ENCODE measurements at places on chromosomes 1 and 21. TPM values are rescaled to one million over a fixed set of nuclear protein-coding genes. Genes with fewer than 3 reads are reported as not detected.

The GSTM1 gene
- not detected for total RNA-seq

The EYA3 gene
- 21.4 TPM for total RNA-seq

The GSTM5 gene
- not detected for total RNA-seq

The CADM3 gene
- total RNA-seq: 5.2 TPM

The RGL1 gene
- total RNA-seq: 13.5 TPM

The TIPRL gene
- 4.0 TPM for total RNA-seq

The CFHR3 gene
- total RNA-seq: not detected

The TSEN15 gene
- 7.8 TPM for total RNA-seq

The OR2L8 gene
- not detected for total RNA-seq

The PKLR gene
- 5.6 TPM for total RNA-seq

The NUP210L gene
- not detected for total RNA-seq

The SEC16B gene
- total RNA-seq: 89.8 TPM

The SAMSN1 gene
- 1.6 TPM for total RNA-seq

The KDF1 gene
- 28.1 TPM for total RNA-seq

The C8B gene
- not detected for total RNA-seq

The PARK7 gene
- total RNA-seq: 67.0 TPM

The TFF2 gene
- 0.68 TPM for total RNA-seq

The SPATA1 gene
- 0.14 TPM for total RNA-seq

The MXRA8 gene
- total RNA-seq: 31.1 TPM

The PRAMEF6 gene
- total RNA-seq: not detected

The MRPL39 gene
- total RNA-seq: 14.9 TPM

The CTPS1 gene
- total RNA-seq: 20.1 TPM

- no peak for DNase-seq
- H3K27me3 ChIP-seq: peaks cover 15% of the 10 kb centered on the region
- no peak overlapping the region for H3K4me3 ChIP-seq
- no peak overlapping the region for H3K27ac ChIP-seq
These were observed 16.1 kb upstream of the PADI6 start for GRCh38 chr1:17355898-17356297.

- no peaks in the 10 kb centered on the region for H3K27me3 ChIP-seq
- H3K36me3 ChIP-seq: no peaks in the 10 kb centered on the region
- DNase-seq: no peak
- H3K27ac ChIP-seq: peak overlapping the region; percentile 32
These were observed 133.5 kb downstream of the CLIC6 start for GRCh38 chr21:34802180-34802899.

DNA sequence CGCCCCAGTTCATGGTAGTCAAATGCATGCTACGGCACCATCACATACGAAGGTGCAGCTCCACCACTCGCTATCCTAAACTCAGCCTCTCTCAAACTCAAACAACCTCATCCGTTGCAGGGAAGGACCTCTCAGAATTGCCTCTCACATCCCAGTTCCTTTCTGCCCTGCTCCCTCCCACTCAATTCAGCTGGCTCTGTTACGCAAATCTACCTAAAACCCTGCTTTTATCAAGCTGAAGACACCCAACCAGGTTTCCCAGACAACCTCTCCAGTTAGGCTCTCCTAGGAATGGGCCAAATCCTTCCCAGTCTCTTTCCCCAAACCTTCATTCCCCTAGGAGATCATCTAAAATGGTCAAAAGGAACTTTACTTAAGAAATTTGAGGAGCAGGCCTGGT is 62.9 kb downstream of the CLSTN1 start:
- H3K4me1 ChIP-seq: no peaks in the 10 kb centered on the region
- no peak for DNase-seq
- H3K4me3 ChIP-seq: no peak overlapping the region
- no peaks in the 10 kb centered on the region for H3K36me3 ChIP-seq
- no peaks in the 10 kb centered on the region for H3K27me3 ChIP-seq
- no peak overlapping the region for H3K27ac ChIP-seq

DNA sequence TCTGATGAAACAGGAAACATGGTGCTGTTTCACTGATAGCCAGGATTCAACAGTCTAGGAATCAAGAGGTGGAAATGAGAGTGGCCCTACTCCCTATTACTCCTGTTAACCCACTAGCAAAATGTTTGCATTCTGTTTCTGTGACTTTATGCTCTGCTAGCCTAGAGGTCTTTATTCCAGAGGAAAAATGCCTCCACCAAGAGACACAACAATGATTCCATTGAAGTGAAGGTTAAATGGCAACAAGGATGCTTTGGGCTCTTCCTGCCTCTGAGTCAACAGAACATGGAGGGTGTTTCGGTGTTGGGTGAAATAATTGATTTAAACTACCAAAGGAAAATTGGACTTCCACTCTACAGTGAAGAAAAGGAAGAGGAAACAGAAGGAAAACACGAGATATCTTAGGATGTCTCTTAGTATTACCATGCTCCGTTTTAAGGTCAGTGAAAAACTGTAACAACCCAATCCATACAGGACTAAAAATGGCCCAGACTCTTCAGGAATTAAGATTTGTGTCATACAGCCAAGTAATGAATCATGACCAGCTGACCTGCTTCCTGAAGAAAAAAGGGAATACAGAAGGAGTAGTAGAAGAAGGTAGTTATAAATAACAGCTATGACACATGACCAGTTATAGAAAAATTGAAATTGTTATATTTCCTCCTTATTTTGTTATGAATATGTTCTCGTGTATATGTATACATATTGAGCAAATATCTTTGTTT is 1237.8 kb downstream of the NCAM2 start:
- no peaks in the 10 kb centered on the region for H3K4me1 ChIP-seq
- H3K27me3 ChIP-seq: no peaks in the 10 kb centered on the region
- no peak for DNase-seq
- H3K27ac ChIP-seq: no peak overlapping the region
- H3K36me3 ChIP-seq: no peaks in the 10 kb centered on the region
- no peak overlapping the region for H3K4me3 ChIP-seq

GRCh38 chr1:42758641-42759040 is 8.2 kb downstream of the P3H1 start:
- H3K4me3 ChIP-seq: no peak overlapping the region
- DNase-seq: no peak
- H3K27me3 ChIP-seq: no peaks in the 10 kb centered on the region
- no peaks in the 10 kb centered on the region for H3K4me1 ChIP-seq

DNA sequence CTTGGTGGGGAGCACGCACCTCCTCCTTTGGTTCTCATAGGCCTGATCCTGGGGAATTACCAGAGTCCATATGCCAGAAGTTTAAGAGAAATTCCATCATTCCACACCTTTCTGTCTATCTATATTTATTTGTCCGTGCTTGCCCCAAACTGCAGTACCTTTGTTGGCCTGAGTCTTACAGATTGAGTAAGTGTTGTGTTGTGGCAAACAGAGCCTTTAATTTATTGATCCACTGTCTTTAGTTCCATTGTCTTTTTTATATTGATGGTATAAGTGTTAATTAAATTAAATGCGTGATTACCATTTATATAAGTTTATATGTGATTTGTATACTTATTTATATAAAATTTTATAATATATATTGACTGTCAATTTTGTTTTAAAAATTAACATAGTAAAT is 4.9 kb downstream of the SH3BGR start:
- H3K27ac ChIP-seq: no peak overlapping the region
- no peaks in the 10 kb centered on the region for H3K27me3 ChIP-seq
- DNase-seq: no peak
- H3K4me1 ChIP-seq: no peaks in the 10 kb centered on the region
- no peaks in the 10 kb centered on the region for H3K36me3 ChIP-seq

GRCh38 chr1:61692155-61692800 is 32.7 kb downstream of the TM2D1 start:
- peak; percentile 16 for DNase-seq
- peak overlapping the region; percentile 60 for H3K27ac ChIP-seq
- no peaks in the 10 kb centered on the region for H3K36me3 ChIP-seq
- no peak overlapping the region for H3K4me3 ChIP-seq
- H3K4me1 ChIP-seq: peaks cover 16% of the 10 kb centered on the region

DNA sequence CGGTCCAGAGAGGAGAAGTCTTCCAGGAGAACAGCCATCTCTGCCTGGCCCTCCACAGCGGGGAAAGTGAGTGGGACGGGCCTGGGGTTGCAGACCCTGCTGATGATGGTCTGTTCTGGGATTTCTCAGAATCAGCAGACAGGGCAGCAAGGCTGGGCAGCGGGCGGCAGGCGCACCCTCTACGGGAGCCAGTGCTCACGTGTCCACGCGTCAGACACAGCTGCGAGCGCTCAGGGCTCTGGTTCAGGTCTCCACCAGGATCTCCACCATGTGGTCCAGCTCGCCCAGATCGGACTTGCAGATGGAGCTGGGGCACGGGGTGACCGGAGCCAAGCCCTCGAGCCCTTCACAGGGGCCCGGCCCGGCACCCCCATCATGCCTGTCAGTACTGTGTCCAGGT is 5.5 kb downstream of the CLCA4 start:
- no peak overlapping the region for H3K27ac ChIP-seq
- H3K27me3 ChIP-seq: no peaks in the 10 kb centered on the region
- no peak for DNase-seq
- H3K36me3 ChIP-seq: no peaks in the 10 kb centered on the region
- H3K4me1 ChIP-seq: no peaks in the 10 kb centered on the region
- no peak overlapping the region for H3K4me3 ChIP-seq

DNA sequence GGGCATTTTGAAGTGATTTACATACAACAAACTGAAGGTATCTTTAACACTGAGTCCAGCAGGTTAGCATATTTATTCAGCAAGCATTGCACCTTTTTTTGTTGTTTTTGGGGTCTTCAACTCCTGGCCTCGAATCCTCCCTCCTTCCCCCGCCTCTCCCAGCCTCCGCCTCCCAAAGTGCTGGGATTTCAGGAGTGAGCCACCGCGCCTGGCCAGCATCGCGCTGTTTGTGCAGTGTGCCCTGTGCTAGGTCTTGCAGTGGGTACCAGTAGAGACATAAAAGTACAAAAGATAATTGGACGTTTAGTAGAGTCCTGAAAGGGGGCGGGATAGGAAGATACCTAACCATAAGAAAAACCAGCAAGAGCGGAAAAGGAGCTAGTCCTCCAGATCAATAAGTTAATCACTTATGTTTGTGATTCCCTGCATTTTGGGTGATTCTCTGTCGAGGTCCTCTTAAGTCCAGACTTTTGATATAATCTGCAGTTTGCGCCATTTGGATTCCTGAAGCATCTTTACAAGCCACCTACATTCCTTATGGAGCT is 111.8 kb downstream of the OSBPL9 start:
- peaks cover 22% of the 10 kb centered on the region for H3K4me1 ChIP-seq
- H3K27me3 ChIP-seq: no peaks in the 10 kb centered on the region
- H3K27ac ChIP-seq: peak overlapping the region; percentile 81

GRCh38 chr1:25718732-25719131 is 81.3 kb upstream of the SELENON start:
- DNase-seq: no peak
- no peaks in the 10 kb centered on the region for H3K36me3 ChIP-seq
- no peaks in the 10 kb centered on the region for H3K27me3 ChIP-seq
- H3K27ac ChIP-seq: no peak overlapping the region
- no peak overlapping the region for H3K4me3 ChIP-seq

- H3K4me1 ChIP-seq: no peaks in the 10 kb centered on the region
- no peaks in the 10 kb centered on the region for H3K27me3 ChIP-seq
- H3K27ac ChIP-seq: no peak overlapping the region
- no peaks in the 10 kb centered on the region for H3K36me3 ChIP-seq
- no peak for DNase-seq
These were observed 70.0 kb upstream of the KIAA1614 start for GRCh38 chr1:180842491-180843275.

DNA sequence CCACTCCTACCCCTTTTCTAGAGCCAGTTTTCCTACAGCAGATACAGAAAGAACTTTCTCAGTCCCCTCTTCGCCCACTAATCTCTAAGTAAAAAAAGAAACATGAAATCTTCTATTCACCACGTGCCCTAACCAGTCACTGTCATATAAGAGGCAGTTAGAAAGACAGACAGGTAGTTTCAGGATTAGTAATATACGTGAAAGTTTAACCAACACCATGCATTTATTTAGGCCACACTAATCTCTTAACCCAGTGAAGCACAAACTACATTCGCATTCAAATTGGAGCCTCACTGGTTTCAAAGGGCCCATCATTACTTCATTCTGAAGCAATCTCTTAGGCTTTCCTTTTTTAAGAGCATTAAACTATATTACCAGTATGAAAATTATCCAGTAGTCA is 10.1 kb downstream of the GPATCH2 start:
- H3K36me3 ChIP-seq: no peaks in the 10 kb centered on the region
- no peaks in the 10 kb centered on the region for H3K4me1 ChIP-seq
- H3K27me3 ChIP-seq: no peaks in the 10 kb centered on the region
- no peak overlapping the region for H3K27ac ChIP-seq
- no peak overlapping the region for H3K4me3 ChIP-seq
- no peak for DNase-seq

GRCh38 chr1:206559672-206559995 is 52.3 kb downstream of the RASSF5 start:
- peaks cover 26% of the 10 kb centered on the region for H3K4me1 ChIP-seq
- no peak for DNase-seq
- no peaks in the 10 kb centered on the region for H3K36me3 ChIP-seq
- H3K27ac ChIP-seq: peak overlapping the region; percentile 83
- no peak overlapping the region for H3K4me3 ChIP-seq
- H3K27me3 ChIP-seq: no peaks in the 10 kb centered on the region

GRCh38 chr1:18652791-18653190 is 22.1 kb downstream of the PAX7 start:
- no peak overlapping the region for H3K4me3 ChIP-seq
- no peak for DNase-seq
- no peaks in the 10 kb centered on the region for H3K36me3 ChIP-seq

- H3K36me3 ChIP-seq: no peaks in the 10 kb centered on the region
- H3K27me3 ChIP-seq: no peaks in the 10 kb centered on the region
- no peak overlapping the region for H3K27ac ChIP-seq
- H3K4me1 ChIP-seq: no peaks in the 10 kb centered on the region
- DNase-seq: no peak
- H3K4me3 ChIP-seq: no peak overlapping the region
These were observed 22.6 kb downstream of the PHACTR4 start for GRCh38 chr1:28392027-28392652.

- H3K27me3 ChIP-seq: peaks cover 8% of the 10 kb centered on the region
- no peak overlapping the region for H3K4me3 ChIP-seq
- no peaks in the 10 kb centered on the region for H3K36me3 ChIP-seq
- no peaks in the 10 kb centered on the region for H3K4me1 ChIP-seq
- no peak for DNase-seq
These were observed 92.3 kb downstream of the PRDM16 start for GRCh38 chr1:3161176-3161840.

- H3K36me3 ChIP-seq: no peaks in the 10 kb centered on the region
- no peaks in the 10 kb centered on the region for H3K27me3 ChIP-seq
These were observed 138.3 kb downstream of the NTMT2 start for GRCh38 chr1:170284016-170284415.

- H3K36me3 ChIP-seq: no peaks in the 10 kb centered on the region
- H3K4me1 ChIP-seq: peaks cover 50% of the 10 kb centered on the region
- H3K4me3 ChIP-seq: no peak overlapping the region
- no peak overlapping the region for H3K27ac ChIP-seq
- no peaks in the 10 kb centered on the region for H3K27me3 ChIP-seq
These were observed 3.0 kb downstream of the CDC42 start for GRCh38 chr1:22055463-22055862.

- no peaks in the 10 kb centered on the region for H3K27me3 ChIP-seq
- no peak for DNase-seq
- H3K27ac ChIP-seq: no peak overlapping the region
- no peaks in the 10 kb centered on the region for H3K36me3 ChIP-seq
- no peak overlapping the region for H3K4me3 ChIP-seq
These were observed 63.7 kb downstream of the MAP10 start for GRCh38 chr1:232868793-232869491.

- H3K4me3 ChIP-seq: no peak overlapping the region
- no peak for DNase-seq
- no peaks in the 10 kb centered on the region for H3K36me3 ChIP-seq
- H3K27me3 ChIP-seq: no peaks in the 10 kb centered on the region
- H3K27ac ChIP-seq: no peak overlapping the region
These were observed 202.7 kb downstream of the KCNK2 start for GRCh38 chr1:215285013-215285800.

GRCh38 chr1:151313501-151313900 is 13.7 kb downstream of the PI4KB start:
- peak overlapping the region; percentile 77 for H3K27ac ChIP-seq
- no peaks in the 10 kb centered on the region for H3K27me3 ChIP-seq
- H3K4me1 ChIP-seq: peaks cover 31% of the 10 kb centered on the region
- DNase-seq: no peak
- H3K36me3 ChIP-seq: peaks cover 17% of the 10 kb centered on the region
